SW 1271 (cell line): ENCODE measurements at places on chromosomes 16 and 17.

DNA sequence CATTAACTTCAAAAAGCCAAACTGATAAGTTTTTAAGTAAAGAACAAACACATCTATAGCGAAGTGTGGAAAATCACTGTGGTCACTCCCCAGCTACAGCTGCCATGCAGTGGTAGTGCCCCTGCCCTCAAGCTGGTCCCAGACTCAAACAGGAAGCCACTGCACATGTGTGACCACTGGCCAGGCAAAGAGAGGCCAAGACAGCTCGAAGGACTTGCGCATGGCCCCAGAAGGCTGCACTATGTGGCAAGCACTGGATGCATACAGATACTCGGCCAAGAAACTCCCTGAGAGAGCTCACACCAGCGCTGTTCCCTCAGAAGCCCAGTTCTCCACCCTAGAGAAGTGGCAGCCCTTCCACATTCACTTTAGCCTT lies 82.4 kb downstream of the ANKRD11 start:
- DNase-seq: no peak

- peak; percentile 52 for DNase-seq
Observed at GRCh38 chr17:17613708-17614114, 22.2 kb upstream of the PEMT start.

DNA sequence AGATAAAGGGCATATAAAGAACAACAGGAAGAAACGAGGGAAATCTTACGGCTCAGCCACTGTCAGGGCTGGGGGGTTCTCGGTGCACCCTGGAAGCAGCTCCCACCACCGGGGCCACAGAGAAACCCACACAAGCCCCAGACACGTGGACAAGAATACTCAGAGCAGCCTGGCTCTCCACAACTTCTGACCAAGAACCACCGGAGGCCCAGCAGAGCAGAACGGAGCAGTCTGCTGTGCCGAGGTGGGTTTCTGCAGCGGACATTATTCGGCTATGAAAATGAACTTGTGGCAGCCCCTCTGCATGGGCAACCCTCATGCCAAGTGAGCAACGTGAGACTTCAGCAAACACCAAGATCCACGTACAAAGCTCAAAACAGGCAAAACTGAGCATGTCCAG lies 6.8 kb downstream of the DNASE1 start:
- DNase-seq: no peak

DNA sequence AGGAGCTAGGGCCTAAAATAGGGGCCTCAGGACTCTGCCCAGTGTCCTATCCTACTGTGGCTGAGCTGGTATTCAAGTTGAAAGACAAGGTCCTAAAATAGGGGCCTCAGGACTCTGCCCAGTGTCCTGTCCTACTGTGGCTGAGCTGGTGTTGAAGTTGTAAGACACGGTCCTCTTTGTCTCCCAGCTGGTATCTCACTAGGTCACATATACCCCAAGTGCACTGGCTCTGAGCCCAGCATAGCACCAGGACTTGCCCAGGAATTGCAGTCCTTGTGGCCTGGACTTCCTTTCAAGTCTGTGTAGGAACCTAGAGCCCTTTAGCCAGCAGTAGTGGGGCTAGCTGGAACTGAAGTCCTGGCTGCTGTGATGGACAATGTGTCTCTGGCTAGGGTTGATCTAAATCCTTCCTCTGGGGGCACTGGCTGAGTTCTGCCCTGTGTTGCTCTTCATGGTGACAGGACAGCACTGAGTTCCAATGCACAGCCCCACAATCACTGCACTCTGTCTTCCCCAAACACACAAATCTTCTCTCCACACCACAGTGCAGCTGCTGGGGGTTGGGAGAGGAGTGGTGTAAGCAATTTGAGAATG lies 260.5 kb downstream of the HAPSTR1 start:
- DNase-seq: no peak

DNA sequence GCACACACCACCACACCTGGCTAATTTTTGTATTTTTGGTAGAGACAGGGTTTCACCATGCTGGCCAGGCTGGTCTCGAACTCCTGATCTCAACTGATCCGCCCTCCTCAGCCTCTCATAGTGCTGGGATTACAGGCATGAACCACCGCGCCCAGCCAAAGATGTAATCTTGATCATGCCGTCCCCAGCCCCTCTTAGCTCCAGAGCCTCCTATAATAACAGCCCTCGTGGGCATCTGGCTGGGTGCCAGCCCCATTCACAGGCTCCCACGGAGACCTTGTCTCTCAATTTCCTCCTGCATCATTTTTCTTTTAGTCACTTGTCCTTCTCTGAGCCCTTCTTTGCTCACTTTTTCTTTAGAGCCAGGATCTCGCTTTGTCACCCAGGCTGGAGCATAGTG lies 94.2 kb downstream of the KATNIP start:
- no peak for DNase-seq

DNA sequence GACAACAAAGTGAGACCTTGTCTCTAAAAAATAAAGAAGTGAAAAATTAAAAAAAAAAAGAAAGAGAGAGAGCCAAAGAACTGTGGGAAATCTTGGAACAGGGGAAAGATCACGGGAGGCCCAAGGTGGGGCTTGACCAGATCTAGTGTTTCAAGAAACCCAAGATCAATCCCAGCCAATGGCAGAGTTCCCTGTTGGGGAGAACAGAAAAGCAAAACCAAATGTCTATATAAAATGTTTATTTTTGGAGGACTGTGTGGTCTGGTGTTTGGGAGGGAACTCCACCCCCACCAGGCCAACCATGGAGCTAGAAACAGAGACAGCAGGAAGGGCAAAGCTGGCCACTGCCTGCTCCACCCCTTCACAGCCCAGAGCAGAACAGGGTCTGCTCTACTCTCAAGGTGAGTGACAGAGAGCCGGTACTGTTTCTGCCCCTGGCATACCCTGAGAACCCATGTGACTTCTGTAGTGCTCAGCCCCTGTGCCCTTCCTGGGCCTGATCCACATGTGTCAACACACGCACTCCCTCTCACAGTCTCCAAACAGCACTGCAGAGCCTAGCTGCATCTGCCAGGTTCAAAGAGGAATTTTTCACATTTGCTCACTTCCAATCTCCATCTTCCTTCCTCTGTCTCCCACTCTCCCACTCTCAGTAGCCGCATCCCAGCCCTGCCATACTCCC lies 3.7 kb downstream of the TMEM101 start:
- DNase-seq: no peak

DNA sequence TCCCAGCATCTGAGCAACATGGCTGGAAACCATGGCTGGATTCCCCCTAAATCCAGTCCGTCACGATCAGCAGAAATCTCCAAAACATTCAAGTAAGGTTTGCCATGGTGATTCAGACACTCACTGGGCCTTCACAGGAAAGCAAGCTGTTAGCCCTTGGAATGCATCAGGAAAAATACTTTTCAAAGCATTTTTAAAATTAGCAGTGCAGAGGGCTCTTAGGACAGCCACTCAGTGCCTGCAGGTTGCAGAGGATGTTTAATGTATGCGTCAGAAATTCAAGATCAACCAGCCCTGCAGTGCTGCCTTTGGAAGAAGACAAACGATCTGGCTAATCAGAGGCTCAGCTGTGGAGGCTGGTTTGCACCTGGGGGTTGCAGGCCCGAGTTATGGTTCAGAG lies 50.3 kb downstream of the FOXL1 start:
- DNase-seq: no peak

- no peak for DNase-seq
Observed at GRCh38 chr16:28511801-28512789, 5.5 kb upstream of the IL27 start.

DNA sequence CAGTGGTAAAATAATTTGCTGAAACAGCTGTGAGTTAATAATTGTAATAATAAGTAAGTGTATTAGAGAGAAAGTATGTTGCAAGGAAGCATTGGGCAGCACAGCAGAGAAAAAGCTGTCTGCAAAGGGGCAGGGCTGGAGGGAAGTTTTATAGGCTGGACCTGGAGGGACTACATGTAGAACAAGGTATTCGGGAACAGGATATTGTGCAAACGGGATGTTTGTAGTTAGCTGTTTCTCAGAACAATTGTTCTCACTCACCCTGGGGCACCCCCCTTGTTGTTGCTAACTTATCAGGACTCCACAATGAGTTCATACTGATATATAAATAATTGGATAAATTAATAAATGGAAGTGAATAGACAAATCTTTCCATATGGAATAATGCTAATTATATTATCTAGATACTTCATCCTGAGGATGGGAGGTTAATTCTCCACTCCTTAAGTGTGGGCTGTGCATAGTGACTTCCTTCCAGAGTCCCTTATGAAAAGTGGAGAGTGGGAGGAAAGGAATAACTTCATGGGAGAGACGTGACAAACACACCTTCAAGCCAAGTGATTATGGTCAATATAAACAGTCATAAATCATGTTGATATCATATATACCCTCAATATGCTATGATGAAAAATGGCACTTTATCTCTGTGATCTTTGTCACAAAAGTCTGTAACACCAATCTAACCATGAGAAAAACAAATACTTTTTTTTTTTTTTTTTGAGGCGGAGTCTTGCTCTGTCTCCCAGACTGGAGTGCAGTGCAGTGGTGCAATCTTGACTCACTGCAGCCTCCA lies 85.4 kb downstream of the PPM1E start:
- DNase-seq: no peak

GRCh38 chr17:37792787-37793186 lies 47.9 kb upstream of the HNF1B start:
- DNase-seq: no peak

- no peak for DNase-seq
Observed at GRCh38 chr17:45689451-45689850, 94.7 kb upstream of the CRHR1 start.

GRCh38 chr17:304461-304860 lies 48.1 kb downstream of the RPH3AL start:
- no peak for DNase-seq

DNA sequence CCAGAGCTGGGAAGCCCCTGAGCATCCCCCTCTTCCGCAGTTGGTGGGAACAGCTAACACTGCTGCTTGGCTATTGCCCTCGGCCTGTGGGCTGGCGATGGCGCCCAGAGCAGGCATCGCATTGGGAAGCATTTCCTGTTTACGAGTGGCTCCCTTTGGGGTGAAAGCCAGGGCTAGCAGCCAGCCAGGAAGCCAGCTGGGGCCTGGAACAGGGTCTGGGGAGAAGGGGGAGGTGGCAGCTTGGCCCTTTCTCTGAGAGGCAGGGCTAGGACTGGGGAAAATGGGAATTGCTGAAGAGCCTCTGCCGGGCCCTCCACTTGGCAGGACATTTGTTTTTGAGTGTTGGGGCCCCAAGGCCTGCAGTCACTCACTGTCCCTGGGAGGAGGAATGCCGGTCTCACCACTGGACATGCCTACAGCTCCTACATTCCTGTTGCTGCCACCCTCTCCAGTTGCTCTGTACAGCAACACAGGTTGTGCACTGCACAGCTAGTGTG lies 2.4 kb upstream of the MTSS2 start:
- DNase-seq: no peak

DNA sequence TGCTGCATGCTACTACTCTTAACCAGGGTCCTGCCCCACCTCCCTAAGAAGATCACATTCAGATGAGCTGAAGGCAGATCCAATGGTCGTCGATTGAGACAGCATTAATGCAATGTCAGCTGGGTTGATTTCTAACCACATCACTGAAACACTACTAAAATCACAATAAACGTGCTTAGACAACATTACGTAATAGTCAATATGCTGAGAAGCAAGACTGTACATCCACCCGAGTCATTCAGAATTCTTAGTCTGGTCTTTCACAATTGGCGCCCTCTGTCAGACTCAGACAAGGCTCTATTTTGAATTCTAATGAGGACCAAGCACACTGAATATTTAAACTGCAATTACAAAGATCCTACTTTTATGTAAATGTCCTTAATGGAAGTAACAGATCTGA lies 205.2 kb downstream of the STX8 start:
- DNase-seq: no peak

- no peak for DNase-seq
Observed at GRCh38 chr16:51180719-51181502, 29.8 kb upstream of the SALL1 start.

GRCh38 chr16:53428681-53429080 lies 5.6 kb upstream of the RBL2 start:
- no peak for DNase-seq

GRCh38 chr16:14268073-14268472 lies 197.0 kb downstream of the MRTFB start:
- DNase-seq: no peak

- no peak for DNase-seq
Observed at GRCh38 chr17:6551869-6552531, 4.4 kb downstream of the PITPNM3 start.

DNA sequence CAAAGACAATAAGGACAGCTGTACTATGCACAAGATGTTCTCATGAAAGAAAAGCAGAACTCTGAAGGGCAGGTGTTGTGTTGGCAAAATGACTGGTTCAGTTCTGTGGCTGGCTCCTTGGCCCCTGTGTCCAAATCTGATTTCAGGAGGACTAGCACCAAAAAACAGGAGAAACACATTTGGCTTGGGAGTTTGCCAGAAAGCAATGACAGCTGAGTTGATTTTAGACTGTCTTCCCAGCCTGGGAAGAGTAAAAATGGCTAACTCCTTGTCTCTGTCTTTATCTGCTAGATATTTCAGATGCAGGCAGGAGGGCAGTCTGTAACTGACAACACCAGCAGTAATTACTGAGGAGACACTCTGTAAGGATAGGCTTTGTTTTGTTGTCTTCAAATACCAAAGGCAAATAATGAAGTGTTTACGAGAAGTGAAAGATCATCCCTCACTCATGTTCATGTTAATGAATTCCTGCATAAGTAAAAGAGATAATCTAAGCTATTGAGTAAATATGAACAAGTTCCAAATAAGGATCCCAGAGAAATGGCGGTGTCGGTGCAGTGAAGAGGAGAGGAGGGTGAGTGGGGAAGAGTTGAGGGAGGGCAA lies 989.0 kb downstream of the CDH11 start:
- no peak for DNase-seq

- DNase-seq: peak; percentile 39
Observed at GRCh38 chr17:11996722-11997146, 541 bp downstream of the ZNF18 start.

DNA sequence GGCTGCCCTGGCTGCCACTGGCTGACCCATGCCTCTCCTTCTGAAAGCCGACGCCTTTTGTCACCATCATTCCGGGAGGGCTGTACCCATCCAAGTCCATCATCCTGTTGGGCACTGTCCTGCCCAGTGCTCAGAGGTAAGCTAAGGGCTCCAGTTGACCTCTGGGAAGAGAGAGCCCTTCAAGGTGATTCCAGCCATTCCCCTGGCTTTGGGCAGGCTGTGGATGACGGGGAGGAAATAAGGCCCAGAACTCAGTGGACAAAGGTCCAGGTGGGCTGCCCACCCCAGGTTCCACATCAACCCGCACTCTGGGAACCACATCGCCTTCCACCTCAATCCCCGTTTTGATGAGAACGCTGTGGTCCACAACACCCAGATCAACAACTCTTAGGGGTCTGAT lies 45.8 kb downstream of the NOS2 start:
- no peak for DNase-seq

GRCh38 chr16:88775825-88776224 lies 9.2 kb downstream of the PIEZO1 start:
- no peak for DNase-seq

- no peak for DNase-seq
Observed at GRCh38 chr16:73385696-73386095, 337.8 kb upstream of the ZFHX3 start.

- no peak for DNase-seq
Observed at GRCh38 chr16:80804526-80805383, at the start of gene CDYL2. Gene CDYL2 (minus strand): TSS chr16:80804598. CDS start chr16:80804173, 425 bp downstream.
